Hypothalamus (tissue), 51 donors: ENCODE measurements at places on chromosomes 6 and 20.
A peak's percentile ranks its signal among the peaks of the same experiment; 100 is the strongest.

DNA sequence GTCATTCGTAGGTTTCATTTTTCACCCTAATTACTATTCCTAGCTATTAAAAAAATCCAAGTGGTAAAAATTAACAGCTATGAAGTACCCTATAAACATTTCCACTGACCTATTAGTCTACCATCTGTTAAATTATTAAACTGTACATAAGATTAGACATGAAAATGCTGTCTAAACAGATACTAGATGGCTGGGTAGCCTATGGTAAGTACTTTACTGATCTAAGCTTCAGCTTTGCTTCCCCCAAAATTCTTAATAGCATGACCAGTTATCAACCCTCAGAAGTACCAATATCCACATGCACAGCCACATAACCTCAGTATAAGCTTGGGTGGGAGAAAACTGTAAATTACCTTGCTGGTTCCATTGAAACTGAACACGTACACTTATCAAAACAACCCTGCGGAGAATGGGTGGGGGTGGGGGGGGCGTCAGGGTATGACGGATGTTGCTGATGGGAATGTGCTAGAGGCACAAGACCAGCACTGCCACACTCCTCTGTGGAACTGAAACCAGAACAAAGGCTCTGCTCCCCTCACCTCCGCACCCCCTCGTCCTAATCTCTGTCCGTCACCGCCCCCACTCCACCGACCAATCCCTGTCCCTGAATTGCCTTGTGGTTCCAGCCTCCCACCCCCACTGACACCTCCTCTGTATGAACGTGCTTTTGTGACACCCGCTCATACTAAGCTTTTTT lies 45.3 kb downstream of the B4GALT5 start:
- no peak for DNase-seq

DNA sequence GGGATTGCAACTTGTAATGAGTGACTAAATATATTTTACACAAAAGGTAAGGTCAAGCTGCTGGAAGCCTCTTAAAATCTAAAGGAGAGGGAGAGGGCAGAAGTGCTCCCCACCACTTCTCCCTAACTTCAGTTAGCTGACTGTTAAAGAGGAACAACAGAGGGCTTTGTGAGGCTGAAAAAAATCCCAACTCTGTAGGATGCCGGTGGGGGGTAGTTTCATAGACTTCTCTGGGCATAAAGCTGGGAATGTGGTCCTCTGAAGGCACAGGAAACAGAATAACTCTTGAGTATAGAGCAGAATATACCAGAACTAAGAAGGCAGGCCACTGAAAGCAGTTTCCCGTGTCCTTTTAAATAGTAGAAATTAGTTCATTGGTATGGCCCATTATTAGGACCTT lies 71.6 kb downstream of the KIF6 start:
- no peak for DNase-seq

GRCh38 chr20:60465993-60466686 lies 507.9 kb downstream of the CDH26 start:
- no peak for DNase-seq

DNA sequence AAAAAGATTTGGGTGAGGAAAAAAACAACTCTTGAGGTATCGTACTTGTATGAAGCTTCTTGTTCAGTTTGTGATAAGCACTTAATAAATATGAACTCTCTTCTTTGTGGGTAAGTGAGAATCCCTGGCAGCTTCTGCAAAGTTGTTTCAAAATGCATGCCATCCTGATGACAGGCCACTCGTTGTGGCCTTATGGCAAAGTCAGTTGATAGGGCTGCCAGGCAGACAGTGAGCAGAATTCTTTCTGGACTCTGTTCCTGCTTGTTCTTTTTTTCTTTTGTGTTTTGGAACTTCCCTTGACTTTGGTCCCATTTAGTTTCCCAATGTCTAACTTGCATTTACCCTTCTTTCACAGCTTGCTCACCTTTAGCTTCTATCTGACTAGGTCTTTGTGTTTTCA lies 983.5 kb upstream of the FLRT3 start:
- DNase-seq, result no peak

DNA sequence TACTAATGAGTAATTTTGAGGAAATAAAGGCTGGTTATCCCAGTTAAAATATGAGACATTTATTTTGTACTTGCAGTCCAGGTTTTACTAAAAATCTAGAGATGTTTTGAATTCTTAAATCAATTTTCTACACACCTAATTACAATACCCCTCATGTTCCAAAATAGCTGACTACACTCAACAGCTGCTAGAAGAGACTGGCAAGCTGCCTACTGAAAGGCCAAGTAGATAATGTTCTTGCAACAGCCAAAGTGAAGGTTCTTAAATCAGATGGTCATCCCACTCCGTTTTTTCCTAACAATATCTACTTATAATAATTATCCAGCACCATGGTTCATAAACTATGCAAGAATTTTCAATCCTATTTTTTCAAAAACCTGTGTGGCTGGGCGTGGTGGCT lies 69.0 kb downstream of the DTNBP1 start:
- DNase-seq, result no peak

GRCh38 chr6:137043710-137044365 lies 927 bp downstream of the IL20RA start:
- DNase-seq, result peak; percentile 38

DNA sequence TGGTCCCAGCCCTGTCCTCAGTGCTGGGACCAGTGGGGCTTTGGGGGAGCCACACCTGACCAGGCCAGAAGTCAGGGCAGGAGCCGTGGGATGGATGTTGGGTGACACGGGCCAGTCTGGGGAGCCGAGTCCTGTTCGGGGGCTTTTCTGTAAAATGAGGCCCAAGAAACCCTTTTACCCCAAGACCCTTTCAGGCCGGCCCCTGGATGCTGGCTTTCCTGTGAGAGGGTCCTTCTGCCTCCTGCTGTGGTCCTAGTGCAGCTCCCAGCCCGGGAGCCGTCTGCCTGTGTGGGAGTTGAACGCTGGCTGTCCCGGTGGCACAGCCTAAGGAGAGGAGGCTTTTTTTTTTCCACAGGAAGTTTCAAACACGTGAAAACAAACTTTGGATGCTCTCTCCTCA lies 123.2 kb downstream of the TMEM242 start:
- no peak for DNase-seq

DNA sequence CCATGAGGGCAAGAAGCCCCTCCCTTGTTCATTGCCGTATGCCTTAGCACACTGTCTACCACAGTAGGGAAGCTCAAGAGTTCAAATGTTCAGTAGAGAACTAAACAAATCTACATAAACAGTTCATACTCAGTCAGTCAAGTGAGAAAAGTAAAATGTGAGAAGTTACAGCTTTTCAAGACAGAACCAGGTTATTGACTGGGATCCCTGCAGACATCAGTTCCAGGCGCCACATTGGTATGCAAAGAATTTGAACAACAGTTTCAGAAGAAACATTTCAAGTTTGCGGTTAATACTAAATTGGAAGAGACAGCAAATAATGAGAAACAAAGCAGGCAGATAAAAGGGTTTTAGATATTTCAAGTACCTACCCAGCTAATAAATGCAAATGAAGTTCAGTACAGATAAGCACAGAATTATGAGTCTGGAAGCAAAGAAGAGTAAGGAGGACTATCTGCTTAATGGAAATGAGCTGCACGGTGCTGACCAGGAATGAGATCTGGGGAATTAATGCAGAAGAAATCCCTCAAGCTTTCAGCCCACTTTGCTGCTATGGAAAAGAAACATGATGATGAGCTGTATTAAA lies 246.2 kb downstream of the HACE1 start:
- no peak for DNase-seq

- DNase-seq, result no peak
Observed at GRCh38 chr20:48282591-48283228, 497.4 kb upstream of the SULF2 start.

GRCh38 chr20:20736303-20736702 lies 23.9 kb upstream of the RALGAPA2 start:
- DNase-seq, result no peak

DNA sequence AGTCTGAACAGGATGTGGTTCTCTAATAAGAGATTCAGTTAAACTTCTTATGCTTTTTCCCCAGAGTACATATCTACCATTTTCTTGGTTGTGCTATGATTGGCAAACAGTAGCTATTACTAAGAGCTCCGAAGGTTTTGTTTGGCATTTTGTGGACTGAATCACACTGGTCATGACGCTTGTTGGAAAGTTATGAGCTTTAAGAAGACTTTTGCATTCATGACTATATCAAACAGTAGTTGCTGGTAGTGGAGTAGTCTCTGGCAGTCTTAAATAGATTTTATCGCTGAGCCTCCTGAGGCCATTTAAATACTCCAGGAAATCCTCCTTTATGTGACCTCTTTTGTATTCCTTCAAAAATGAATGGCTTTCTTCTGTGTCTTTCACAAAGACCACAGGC lies 40.8 kb downstream of the CCDC170 start:
- no peak for DNase-seq

DNA sequence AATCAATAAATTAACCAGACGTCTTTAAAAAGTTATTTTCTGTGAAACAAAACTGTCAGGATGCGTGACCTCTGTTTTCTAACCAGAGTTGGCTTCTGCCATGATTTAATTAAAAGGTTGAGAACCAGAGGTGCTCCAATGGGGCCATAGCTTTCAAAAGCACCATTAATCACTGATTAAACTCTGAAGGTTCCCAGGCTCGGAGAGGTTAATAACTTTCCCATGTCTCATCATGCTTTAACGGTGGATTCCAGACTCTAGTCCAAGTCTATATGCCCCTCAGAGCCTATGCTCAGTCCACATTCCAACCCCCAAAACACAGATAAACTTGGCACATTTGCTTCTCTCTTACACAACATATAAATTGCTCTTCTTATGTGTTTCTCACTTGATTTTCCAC lies 95.5 kb downstream of the SNAP91 start:
- DNase-seq, result no peak

DNA sequence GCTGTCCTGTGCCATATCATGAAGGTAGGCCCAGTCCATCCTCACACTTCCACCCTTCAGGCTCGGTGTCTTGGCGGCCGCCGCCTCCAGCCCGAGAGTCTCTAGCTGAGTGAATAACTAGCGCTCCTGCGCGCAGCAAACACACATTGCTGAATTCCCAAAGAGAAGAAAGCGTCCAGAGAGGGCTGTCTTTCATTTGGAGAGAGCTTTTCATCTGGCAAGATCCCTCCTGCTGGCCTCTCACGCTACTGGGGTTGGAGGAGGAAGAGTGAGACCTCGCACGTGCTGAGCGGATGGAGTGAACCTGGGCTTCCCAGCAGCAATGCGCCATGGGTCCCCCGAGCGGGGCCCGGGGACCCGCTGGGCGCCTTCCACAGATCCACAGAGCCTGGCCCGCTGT lies 73.2 kb downstream of the NCR2 start:
- no peak for DNase-seq

DNA sequence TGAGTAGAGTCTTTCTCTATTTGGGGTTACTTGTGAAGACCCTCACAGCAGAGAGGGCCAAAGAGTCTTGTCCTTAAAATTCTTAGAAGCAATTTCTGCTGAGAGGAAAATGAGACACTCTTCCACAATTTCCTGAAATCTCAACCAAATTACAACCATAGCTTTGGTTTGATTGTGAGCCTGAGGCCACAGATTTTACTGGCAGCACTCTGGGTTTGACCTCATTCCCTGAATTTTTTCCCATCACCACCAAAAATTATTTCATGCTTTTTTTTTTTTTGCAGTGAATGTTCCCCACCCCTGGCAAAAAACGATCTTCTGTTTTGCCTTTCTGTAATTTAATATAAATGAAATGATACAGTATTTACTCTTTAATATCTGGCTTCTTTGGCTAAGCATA lies 125.5 kb downstream of the THEMIS start:
- DNase-seq, result no peak
